Femur (tissue), 1 donor: ENCODE measurements at places on chromosomes 5 and 9.

- DNase-seq: no peak
Measured at GRCh38 chr9:110821064-110821463, 152.5 kb downstream of the MUSK start.

DNA sequence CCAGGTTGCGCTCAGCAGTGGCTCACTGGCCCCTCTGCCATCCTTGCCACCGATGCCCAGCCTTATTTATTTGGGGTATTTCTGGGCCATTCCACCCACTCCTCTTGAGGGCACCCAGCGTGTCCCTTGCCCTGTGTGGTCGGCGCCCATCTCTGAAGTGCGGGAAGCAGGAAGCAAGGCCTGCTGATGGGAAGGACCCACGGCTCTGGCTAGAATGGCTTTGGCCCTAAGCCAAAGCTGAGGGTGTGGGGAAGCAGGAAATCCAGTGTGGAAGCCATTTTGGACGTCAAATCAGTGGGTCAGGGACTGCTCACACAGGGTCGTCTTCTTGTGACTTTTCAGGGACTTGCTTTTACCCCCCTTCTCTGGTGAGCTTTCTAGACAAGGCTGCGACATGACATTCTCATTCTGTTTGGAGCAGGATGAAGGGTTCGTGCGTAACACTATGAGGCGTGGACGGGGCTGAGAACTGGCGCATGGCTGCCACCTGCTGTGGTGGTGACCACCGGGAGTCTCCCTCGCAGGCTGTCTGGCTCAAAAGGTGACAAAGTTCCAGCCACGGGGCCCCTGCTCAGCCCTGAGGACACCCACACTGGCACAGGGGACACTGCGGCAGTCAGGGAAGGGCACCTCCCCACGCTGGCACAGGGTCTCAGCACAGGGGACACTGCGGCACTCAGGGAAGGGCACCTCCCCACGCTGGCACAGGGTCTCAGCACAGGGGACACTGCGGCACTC, 50.7 kb upstream of the NKD2 start:
- no peak for DNase-seq

GRCh38 chr5:12780536-12780935, 876.3 kb upstream of the CTNND2 start:
- no peak for DNase-seq

GRCh38 chr9:34663303-34663605, 797 bp upstream of the CCL27 start:
- DNase-seq: no peak

GRCh38 chr5:22560147-22560546, 293.0 kb downstream of the CDH12 start:
- no peak for DNase-seq

- no peak for DNase-seq
Measured at GRCh38 chr9:7123743-7124142, 366.0 kb downstream of the KDM4C start.

DNA sequence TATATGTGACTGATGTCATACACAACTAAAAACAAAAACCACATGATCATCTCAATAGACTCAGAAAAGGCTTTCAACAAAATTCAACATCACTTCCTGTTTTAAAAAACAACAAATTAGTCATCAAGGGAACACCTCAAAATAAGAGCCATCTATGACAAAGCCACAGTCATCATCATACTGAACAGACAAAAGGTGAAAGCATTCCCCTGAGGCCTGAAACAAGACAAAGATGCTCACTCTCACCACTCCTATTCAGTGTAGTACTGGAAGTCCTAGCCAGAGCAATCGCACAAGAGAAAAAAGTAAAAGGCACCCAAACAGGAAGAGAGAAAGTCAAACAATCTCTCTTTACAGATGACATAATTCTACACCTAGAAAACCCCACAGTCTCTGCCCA, 893.5 kb upstream of the EDIL3 start:
- DNase-seq: no peak

DNA sequence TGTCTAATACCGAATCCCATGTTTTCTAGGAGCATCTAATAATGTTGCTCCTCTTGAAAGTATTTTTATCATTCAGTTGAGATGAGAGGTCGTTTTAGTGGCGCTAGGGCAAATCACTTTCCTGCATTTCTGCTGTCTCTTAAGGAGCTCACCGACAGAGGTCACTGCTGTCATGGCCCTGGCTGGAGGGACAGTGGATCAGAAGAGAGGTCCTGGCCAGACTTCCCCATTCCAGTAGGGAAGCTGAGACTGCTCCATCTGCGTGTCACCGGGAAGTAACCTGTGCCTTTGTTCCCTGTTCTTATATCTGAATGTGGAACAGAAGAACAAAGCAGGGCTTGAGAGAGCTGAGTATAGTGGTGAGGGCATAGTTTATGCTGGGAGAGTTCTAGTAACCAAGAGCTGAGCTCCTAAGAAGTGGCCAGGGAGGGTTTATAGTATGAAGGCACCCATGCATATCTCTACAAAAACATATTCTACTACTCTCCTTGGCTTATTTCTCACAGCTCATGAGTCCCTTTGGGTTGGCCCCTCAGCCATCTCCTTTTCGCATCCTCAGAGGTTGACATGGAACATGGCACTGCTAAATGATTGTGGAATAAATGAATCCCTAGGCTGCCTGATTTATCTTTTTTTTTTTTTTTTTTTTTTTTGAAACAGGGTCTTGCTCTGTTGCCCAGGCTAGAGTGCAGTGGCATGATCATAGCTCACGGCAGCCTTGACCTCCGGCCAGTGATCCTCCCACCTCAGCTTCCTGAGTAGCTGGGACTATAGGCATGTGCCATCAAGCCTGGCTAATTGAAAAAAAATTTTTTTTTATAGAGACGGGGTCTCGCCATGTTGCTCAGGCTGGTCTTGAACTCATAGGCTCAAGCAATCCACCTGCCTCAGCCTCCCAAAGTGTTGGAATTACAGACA, 27.2 kb downstream of the ATP6V0E1 start:
- DNase-seq: no peak

GRCh38 chr9:89436963-89437625, 60.8 kb downstream of the SEMA4D start:
- no peak for DNase-seq

- DNase-seq: no peak
Measured at GRCh38 chr9:14318934-14319580, 5.1 kb upstream of the NFIB start.

GRCh38 chr9:88537761-88538091, 2.7 kb downstream of the NXNL2 start:
- peak; percentile 87 for DNase-seq

DNA sequence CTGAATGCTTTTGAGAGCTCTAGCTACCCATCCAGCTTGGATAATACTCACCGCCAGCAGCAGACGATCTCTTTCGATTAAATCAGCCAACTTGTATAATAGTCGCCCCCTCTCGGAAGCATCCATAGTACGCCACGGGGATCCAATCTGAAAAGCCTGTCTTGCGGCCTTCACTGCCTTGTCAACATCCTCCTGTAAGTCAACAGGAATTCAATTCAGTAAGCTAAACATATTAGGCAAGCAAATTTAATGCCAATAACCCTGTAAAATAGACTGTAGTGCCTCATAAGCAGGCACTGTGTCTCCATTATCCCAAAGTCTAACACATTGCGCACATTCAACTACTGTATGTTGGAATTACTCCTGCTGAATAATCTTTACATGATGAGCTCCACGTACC, 22.0 kb downstream of the ALDH1A1 start:
- no peak for DNase-seq

DNA sequence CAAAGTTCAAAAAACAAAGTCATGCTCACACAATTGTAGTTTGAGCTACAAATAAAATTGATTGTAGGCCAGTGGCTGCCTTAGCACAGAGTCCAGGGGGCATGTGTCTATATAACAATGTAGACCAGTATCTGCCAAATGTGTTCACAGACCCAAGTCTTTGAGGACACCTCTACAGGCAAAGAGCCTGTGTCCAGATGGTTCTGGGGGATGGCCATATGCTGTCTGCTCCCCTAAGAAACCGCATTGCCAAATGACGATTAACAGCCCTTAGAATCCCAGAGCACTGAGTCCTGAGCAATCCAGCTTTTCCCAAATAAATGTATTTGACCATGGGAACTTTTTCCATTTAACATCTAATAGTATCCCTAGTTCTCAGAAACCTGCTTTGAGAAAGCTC, 169.6 kb downstream of the ADCY2 start:
- no peak for DNase-seq

DNA sequence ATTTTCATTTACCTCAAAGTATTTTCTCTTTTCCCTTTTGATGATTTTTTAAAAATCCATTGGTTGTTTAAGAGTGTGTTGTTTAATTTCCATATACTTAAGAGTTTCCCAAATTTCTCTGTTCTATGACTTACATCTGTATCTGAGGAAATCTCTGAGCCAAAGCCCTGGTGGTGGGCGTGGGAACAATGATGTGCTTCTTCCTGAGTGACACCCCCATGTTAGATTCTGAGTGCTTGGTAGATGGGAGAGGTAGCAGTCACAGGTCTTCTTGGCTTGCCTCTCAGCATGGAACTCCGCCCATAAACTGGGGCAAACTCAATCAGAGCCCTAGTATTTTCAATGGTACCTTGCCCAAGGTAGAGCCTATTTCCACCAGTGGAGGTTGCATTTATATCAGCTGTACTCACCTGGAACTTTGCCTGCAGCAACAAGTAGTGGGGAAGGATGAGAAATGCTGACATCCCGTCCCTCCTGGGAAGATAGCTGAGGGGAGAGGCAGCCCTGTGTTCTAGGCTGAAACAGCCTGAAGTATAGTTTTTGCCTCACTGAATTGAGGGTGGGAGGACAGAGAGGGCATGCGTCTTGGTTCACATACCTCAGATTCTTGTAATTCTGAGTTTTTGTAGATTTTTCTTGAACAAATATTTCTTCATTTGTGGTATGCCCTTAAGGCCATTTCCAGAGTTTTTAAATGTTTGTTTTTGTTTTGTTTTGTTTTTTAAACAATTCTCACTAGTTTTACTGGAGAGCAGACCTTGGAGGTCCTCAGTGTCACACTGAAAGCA, 26.4 kb downstream of the C9orf43 start:
- DNase-seq: no peak

DNA sequence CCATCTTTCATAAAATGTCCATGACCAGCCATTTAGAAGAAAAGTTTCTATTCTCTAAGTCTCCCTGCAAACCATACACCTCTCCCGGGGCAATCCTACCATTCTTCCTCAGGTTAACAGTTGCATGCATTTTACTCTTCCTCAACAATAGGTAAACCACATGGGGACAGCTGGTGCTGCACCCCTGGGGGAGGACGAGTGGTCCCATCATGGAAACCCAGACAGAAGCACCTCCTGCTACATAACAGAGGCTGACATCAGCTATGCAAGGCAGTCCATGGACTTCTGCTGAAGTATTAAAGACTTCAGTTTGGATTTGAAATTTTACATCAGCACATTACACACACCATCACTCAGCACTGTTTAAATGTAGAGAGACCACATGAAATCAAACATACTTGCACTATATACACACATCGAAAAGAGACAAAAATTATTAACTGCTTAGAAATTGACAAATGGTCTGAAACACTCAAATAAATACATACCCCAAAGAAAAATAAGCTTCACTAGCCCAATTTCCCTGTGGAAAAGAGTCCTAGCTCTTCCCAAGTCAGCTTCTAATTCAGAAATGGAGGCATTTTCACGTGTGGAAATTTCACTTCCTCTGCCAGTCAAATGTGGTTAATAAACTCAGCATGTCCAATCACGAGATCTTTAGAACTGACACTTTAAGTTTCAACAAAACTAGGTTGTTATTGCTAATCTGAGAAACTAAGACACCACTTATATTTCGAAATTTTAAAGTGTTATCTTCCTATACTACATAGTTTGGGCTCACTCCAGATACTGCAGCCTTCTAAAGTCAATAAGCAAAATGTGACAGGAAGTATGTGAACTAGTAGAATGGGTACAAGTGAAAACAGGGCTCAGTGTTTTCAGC, 173.4 kb downstream of the ROR2 start:
- DNase-seq: no peak
